ENCODE measurements at places on chromosomes 1 and 21.

DNA sequence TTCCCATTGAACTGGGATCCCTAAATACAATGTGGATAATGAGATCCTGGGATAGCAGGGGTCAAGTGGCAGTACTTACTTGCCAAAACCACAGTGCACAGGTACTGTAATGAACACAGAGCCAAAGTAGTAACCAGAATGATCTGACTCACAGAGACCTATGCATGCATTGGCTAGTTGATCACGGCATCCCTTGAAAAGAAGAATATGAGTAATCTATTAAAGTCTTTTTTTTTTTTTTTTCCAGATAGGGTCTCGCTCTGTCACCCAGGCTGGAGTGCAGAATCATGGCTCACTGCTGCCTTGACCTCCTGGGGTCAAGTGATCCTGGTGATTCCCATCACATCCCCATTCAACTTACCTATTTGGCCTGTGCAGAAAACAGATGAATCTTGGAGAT, 29.4 kb upstream of the EIF4G3 start:
- no peak for DNase-seq

- DNase-seq: no peak
These were observed 569 bp downstream of the TRABD2B start for GRCh38 chr1:47996406-47997226.

DNA sequence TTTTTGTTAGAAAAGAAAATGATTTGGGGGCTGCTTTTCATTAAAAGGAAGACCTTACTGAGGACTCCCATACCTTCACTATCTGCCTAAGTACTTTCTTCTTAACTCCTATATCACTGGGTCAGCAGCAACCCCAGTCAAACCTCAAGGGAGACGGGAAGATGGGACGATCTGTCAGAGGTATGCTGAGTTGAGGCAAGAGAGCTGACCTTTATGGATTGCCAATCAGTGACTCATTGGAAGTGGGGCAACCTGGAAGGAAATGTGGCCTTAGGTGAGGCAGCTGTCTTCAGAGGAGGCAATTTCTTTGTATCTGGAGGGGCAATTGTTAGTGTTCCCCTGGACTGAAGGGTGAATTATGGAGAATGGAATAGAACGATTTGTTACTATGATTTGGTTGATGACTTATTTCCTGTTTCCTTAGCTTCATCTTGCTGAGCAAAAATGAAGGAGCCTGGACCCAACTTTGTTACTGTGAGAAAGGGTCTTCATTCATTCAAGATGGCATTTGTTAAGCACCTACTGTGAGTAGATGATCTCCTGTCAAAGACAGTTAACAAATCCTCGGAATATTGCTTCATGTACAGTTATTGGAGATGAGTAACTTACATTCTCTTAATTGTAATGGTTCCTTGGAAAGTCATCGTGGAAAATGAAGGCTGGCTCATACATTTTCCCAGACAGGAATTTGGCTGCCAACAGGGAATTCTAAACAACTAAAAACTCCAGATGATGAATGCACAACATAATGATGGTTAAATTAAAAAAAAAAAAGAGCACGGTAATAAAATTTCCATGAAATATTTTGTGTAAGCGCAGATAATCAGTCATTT, 134.7 kb upstream of the KCNJ15 start:
- DNase-seq: no peak

DNA sequence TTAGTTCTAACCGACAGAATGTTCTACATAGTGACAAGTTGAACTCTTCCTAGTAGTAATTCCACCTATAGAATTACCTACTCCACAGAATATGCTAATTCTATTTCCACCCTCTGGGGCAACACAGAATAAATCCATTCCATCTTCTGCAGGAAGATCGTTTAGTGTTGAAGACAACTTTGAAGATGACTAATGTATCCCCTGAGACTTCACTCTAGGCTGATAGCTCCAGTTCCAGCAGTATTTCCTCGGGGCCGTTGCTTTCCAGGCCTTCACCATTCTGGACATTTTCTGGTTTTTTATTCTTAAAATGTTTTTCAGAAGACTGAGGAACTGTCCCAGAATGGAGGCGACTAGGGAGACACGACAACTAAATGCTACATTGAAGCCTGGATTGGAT, 61.0 kb upstream of the CSF1 start:
- DNase-seq: no peak

- no peak for DNase-seq
These were observed 3.7 kb downstream of the RGSL1 start for GRCh38 chr1:182453631-182454030.

DNA sequence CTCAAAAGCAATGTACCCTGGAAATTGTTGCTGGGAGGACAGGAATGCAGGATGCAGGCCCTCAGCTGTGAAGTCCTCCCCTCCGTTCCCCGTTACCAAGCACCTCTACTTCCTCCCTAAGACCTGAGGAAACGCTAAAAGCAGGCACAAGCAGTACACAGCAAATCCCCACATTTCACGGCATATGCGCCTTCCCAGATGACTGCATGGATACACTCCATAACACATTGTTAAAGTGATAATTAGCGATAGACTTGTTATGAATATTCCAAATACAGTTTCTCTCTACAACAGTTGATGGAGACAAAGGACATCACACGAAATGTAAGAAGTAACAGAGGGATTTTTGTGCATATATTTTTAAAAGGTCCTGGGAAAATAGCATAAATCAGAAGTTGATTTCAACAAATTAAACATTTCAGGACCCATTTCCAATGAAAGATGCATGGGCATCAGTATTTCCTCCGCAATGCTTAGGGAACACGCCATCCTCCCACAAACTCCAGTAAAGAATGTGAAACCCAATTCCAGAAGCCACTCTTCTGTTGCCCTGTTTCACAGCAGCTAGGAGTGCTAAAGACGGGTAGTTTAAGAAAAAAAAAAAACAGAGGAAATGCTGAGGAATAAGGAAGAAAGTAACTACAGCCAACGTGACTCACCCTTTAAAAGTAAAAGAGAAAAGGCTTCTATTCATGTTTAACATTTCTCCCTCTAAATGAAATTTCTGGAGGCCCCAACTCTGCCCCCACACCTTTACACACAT, 75.5 kb downstream of the HIVEP3 start:
- no peak for DNase-seq

GRCh38 chr1:10536133-10536770, 61.5 kb downstream of the PEX14 start:
- no peak for DNase-seq

DNA sequence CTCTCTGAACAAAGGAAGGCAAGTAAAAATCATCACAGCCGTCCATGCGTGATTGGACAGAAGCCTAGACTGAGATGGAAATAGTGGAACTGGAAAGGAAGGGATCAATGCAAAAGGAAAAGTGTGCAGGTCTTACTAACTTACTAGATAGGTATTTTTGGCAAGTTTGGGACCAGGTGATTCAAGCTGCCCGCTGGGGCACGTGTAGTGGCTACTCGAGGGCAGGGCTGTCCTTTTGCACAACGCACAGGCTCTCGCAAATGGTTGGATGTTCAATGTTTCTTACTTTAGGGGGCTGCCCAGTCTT, 566 bp upstream of the ALG6 start:
- DNase-seq: no peak

GRCh38 chr1:47631411-47631995, 193.7 kb downstream of the FOXD2 start:
- DNase-seq: no peak

GRCh38 chr1:68016381-68016780, 34.0 kb downstream of the DIRAS3 start:
- DNase-seq: no peak

DNA sequence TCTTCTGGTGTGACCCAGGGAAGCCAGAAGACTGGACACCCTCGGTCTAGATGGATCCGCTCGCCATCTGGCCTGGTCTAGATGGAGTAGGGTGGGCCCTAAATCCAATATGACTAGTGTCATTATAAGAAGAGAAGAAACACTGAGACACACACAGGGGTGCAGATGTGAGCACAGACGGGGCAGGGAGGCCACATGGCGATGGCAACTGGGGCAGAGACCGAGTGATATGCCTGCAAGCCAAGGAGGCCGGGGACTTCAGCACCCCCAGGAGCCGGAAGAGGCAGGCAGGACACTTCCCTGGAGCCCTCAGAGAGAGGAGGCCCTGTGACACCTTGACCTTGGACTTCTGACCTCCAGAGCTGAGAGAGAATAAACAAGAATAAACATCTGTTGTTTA, 5.6 kb upstream of the TFF3 start:
- DNase-seq: no peak

DNA sequence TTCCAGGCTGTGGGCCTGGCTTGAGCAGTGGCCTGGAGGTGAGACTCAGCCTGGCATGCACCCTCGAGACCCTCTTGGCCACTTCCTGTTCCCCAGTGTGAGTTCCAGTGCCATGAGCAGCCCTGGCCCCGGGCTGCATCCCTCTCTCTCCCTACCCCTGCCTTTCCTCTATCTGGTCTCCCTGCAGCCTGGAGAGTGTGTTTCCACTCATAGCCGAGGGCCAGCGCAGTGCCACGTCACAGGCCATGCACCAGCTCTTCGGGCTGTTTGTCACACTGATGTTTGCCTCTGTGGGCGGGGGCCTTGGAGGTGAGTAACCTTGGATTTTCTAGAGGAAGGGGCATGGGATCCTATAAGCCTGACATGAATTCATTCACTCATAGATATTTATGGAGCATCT, 13.6 kb downstream of the RHBG start:
- no peak for DNase-seq

DNA sequence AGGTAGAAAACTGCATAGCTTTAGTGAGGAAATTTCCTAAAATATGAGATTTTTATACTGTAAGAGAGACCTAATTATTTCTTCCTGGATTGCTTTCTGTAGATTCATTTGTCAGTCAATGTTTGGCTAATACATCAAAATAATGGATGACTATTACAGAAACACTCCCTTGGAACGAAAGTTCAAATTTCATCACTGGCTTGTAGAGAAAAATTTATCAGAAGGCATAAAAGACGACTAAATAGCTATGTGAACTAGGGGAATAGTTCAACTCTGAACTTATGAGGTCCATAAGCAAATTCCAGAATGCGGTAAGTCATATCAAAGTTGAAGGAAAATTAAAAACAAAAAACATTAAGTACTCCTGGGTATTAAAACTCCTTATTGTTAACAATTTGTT, 36.0 kb downstream of the WNT2B start:
- DNase-seq: no peak

GRCh38 chr1:117852853-117853553, 76.4 kb downstream of the GDAP2 start:
- no peak for DNase-seq

DNA sequence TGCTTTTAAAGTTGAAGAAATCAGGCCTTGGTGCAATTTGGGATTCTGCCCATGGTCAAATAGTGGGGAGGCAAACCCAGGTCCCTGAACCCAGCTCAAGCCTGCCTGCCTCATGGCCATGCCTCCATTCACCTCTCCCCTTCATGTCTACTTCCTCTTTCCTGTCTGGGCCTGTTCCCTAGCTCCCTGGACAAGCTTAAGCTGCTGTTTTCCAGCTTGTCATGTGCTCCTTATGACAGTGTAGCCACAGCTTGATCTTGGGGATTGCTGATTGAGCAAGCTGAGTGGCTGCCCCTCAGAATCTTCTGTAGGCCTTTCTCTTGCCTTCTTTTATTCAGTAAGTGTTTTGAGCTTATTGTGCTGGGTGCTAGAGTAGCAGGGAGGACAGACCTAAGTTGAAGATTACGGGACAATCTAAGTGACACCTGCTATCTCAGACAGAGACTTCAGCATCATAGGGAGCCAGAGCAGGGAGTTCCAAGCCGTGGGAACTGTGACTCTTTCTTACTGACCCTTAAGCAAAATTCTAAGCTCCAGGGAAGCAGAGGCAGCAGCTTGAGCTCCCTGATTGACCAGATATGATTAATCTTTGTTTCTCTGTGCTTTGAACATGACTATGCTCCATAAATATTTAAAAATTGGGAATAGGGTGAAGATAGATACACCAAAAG, 520 bp upstream of the MR1 start:
- no peak for DNase-seq

DNA sequence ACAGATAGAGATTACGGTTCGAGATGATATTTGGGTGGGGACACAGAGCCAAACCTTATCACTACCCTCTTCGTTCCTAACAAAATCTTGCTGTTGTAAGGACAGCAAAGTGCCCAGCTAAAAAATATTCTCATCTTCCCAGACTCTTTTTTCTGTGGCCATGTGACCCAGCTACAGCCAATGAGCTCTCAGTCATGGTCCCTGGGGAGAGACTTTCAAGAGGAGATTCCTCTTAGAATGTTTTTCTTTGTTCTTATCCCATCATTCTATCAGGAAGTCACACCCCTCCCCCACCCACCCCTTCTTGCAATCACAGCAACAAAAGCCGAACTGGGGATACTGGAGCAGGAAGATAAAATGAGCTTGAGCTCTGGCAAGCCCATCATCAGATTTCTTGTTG, 247.1 kb downstream of the CHRM3 start:
- no peak for DNase-seq

GRCh38 chr1:8814865-8815264, 2.6 kb downstream of the RERE start:
- DNase-seq: no peak

DNA sequence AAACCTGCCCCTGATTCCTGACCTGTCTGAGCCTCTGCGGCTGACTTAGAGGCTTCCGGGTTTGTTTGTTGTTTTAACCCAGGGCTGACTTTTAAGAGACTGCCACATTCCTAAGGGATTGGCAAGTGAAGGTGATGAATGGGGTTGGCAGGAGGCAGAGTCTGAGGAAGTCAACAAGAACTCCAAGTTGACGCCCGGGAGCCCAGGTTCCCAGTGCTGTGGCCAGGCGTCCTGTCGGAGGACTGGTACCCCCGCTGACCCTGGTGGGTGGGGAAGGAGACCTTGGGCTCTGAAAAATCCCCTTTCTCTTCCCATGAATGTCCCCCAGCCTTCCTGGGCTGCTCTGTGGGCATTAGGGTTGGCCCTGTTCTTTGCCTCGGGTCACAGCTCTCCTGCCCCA, 19.7 kb upstream of the EPS8L3 start:
- DNase-seq: peak; percentile 68

- DNase-seq: peak; percentile 79
These were observed at the start of gene NBL1 for GRCh38 chr1:19643602-19644394. NBL1 (plus strand) TSS chr1:19644311; CDS start chr1:19655031, 10,720 bp downstream.

DNA sequence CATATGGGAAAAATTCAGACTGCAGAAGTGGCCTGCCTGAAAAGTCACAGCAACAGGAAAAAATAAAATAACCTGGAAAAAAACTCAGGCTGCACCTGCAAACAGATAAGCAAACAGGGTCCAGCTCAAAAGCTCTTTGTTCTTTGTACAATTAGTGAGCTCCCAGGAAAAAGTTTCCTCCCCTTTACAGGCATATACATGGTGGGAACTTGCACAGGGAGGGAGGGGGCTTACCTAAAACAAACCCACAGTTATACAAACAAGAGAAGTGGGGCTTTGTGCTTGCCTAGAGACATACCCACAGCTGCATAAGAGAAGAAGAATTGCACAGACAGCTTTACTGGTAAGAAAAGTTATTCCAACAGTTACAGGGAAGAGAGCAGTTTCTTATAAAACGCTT, 31.7 kb upstream of the COG2 start:
- DNase-seq: no peak

- no peak for DNase-seq
These were observed 4.3 kb upstream of the S100A8 start for GRCh38 chr1:153395136-153395685.

Measured in 8988T (cell line).